ENCODE measurements at places on chromosomes 5 and 9.

- no peak for DNase-seq
Observed at GRCh38 chr5:179164331-179165311, 104.4 kb downstream of the ZNF354C start.

GRCh38 chr9:37028420-37029031 is 5.5 kb downstream of the PAX5 start:
- DNase-seq, result peak; percentile 61

DNA sequence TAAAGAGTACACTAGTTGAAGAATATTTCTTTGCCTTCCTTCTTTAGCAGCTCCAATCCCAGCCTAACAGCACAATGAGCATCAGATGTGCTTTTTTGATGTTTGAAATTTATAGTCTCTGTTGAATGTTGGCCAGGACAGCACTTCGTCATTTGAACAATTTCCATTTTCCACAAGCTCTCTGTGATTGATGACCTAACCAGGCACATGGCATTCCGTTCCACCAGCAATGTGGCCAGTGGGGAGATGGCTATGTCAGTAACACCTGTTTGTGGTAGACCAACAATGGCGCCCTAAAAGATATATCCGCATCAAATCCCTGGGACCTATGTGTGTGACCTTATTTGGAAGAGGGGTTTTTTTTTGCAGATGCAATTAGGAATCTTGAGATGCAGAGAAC is 66.8 kb downstream of the PALM2AKAP2 start:
- DNase-seq, result no peak

- no peak for DNase-seq
Observed at GRCh38 chr5:100615362-100615761, 80.2 kb downstream of the FAM174A start.

GRCh38 chr9:114629563-114630090 is 18.5 kb downstream of the TMEM268 start:
- no peak for DNase-seq

DNA sequence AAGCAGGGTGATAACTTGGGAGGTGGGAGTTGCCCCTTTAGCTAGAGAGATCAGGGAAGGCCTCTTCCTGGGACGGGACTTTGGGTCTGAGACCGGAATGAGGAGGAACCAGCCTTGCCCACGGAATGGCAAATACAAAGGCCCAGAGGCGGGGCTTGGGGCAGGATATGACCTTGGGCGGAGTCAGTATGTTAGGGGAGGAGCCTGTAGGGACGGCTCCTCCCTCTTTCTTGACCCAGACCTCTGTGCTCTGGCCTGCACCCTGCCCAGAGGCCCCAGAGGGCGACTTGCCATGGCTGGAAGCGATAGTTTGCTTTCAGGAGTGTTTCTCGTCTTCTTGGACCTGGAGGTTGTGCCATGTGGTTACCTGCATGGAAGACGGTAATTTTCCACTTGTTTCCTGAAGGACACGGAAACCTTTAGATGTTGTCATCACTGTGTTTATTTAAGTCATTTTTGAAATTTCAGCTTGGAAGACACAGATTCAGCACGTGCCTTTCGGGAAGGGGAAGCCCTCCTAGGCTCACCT is 85.6 kb downstream of the DAB2IP start:
- peak; percentile 80 for DNase-seq

DNA sequence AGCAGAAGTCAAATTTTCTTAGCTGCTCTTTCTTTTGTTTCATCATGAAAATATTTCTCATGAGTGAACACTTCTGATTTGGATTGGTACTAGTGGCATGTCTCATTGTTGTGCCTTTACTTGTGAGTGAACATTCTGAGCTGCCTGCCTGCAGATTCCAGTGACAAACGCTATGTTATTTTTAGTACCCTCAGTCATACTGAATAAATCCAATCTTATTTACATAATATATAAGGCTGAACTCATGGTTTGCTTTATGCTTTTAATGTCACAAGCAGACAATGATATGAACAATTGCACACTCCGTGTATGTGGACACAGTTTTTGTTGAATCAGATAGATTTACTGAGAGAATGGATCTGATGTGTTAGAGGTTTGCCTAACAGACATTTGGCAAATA is 67.8 kb downstream of the ACTBL2 start:
- DNase-seq, result no peak

DNA sequence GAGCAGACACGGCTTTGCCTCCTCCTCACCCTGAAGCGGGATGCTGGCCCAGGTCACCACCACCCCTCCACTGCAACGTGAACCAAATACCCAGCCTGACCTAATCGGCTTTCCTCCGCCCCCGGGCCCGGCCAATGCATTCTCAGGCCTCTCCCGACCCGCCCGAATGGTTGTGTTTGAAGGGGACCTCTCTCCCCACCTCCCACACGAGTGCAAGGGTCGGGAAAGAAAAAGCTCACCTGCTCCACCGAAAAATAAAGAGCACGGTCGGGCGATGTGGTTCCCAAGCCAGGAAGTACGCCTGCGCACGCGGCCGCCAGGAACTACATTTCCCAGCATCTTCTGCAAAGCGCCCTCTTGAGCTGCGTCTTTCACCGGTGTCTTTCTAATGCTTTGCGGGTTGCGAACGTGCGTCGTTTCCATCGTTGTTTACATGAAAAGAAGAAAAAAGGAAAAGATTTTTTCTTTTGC is at the start of gene ZNF883:
ZNF883 (minus strand) TSS at position 282 of the 471 bp plus-strand sequence.
- peak; percentile 59 for DNase-seq

DNA sequence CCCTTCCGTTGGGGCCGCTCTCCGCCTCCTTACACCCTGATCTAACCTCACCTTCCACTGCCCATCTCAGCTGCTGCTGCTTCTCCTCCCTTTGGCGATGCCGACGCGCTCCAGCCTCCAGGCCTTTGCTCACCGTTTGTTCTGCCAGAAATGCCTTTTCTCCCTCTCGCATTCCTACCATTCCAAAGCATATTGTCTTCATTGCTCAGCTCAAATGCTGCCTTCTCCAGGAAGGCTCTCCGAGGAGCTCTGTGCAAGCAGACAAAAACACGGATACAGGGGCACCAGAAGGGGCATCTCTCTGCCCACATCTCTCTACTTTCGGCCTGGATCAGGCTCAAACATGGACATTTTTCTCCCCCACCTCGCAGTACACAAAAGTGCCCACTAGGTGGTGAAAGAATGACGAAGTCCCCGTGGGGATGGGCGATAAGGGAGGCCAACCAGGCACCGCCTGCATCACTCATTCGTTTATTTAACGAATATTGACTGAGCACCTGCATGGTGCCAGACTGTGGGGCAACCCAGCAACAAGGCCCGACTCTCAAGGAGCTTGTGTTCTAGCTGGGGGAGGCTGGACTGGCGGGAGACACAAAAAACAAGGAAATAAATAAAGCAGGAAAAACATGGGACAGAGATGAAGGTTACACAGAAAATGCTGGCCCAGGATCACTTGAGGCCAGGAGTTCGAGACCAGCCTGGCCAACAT is 7.3 kb upstream of the GRHPR start:
- peak; percentile 71 for DNase-seq

- no peak for DNase-seq
Observed at GRCh38 chr5:40041452-40041851, 616.7 kb upstream of the DAB2 start.

DNA sequence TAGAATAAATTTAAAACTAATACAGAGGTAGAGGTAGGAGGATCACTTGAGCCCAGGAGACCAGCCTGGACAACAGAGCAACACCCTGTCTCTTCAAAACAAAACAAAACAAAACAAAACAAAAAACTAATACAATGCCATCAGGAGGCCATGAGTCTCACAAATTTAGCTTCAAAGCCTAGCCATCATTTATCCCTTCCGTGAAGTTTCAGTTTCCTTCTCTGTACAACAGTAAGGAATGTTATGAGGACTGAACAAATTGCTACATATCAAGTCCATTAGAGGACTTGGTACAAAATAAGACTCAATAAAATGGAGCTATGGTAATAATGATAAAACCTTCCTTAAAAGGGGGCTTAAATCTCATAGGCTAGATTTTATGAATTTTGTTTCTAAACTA is 60.8 kb downstream of the MAPKAP1 start:
- DNase-seq, result no peak

DNA sequence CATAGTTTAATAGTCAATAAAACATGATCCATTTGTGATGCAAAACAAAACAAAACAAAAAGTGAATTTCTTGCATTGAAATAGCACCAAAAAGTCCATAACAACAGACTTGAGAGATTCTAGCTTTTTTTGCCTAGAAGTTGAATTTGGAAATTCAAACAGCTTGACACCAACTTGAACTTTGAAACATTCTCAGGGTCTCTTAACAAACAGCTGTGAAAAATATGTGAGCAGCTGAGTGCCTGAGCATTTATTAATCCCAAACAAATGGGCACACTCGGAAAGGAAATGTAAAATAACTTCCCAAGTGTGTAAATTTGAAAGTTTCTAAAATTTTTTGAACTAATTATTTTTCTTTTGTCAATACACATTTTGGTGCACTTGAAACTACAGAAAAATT is 56.0 kb upstream of the HMHB1 start:
- no peak for DNase-seq

GRCh38 chr9:18333157-18333556 is 140.8 kb upstream of the ADAMTSL1 start:
- DNase-seq, result no peak

DNA sequence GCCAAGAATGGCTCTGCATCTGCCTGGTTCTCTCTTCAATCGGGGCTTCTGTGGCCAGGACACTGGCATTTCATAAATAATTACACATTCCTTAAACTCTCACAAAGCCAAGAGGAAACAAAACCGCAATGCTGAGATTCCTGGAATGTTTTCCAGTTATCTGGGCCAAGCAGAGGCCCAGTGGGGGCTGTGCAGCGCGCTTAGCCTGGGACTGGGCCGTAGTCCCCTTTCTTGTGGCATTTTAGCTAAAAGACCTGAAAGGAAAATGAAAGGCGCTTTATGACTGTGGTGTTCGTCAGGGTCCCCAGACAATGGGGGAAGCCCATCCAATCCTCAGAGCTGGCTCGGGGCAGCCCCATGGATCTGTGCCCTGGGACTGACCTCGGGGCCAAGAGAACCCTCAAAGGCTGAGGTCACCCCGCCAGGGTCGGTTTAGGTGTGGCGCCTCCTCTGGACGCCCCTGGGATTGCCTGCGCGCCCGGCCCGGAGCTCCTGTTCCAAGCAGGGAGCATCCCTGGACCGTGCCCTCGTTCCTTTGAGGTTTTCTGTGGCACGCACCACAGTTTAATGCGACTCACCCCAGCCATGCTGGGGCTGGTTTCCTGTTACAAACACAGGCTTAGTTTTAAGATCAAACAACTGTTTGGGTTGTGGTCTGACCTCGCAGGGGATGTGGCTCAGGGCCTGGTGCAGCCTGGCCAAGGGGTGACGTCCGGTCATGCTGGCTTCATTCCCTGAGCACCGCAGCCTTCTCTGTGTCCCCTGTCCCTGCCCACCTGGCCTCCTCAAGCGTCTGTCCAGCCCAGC is 51.5 kb upstream of the NKD2 start:
- DNase-seq, result no peak

GRCh38 chr9:120100595-120100994 is 479.4 kb downstream of the CDK5RAP2 start:
- DNase-seq, result no peak

- DNase-seq, result no peak
Observed at GRCh38 chr5:104702212-104702611, 1139.6 kb upstream of the NUDT12 start.

GRCh38 chr5:143225511-143225910 is 178.0 kb downstream of the NR3C1 start:
- no peak for DNase-seq

- no peak for DNase-seq
Observed at GRCh38 chr9:37706290-37706689, 47.3 kb upstream of the TRMT10B start.

DNA sequence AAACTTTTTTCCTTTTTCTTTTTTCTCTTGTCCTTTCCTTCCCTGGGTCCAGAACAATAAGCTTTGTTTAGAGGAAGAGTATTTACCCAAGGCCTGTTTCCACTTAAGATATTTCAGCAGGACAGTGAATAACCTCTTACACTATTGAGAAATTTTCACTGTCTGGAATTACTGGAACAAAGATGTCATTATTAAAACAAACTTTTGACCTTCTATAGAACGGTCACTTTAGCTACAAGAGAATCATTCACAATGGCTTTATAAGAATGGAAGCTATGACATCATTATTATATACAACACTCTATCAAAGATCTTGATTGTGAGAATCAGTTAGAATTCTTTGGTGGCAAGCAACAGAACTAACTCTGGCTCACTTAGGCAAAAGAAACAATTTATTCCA is 22.0 kb upstream of the ARHGAP26 start:
- no peak for DNase-seq

- no peak for DNase-seq
Observed at GRCh38 chr5:114237766-114238165, 124.1 kb upstream of the KCNN2 start.

- DNase-seq, result no peak
Observed at GRCh38 chr9:105339849-105340248, 95.4 kb downstream of the SLC44A1 start.

DNA sequence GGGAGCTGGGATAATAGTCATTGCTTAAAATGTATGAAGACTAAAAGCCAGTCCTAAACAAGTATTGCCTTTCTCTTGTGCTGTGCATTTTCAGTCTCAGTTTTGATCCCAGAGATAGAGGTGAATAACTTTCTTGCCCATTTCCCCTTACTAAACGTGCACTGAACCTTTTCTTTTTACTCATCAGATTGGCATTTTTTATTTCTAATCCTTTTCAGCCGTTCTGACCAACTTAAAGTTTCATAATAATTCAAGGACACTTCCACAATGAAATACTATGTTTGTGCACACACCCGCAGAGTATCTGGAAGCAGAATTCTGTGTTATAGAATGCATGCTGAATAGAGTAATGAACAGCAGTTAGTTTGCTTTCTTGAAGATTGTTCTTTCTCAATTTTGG is 343.6 kb downstream of the LRRC70 start:
- no peak for DNase-seq

DNA sequence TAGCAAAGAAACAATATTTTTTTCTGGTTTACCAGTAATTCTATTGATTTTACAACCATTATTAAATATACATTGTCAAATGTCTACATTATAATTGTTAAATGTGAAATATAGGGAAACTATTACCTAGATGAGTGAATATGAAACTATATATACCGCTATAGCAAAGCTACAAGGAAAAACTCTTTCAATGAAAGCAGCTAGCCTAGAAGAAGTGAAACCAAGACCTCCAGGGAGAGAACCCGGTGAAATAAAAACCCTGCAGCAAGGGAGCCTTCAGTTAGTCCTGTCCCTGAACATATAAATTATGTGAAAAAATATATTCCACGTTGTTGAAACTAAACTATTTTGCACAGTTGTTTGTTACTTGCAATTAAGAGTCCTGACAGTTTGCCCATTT is 913.1 kb downstream of the EFNA5 start:
- DNase-seq, result no peak

DNA sequence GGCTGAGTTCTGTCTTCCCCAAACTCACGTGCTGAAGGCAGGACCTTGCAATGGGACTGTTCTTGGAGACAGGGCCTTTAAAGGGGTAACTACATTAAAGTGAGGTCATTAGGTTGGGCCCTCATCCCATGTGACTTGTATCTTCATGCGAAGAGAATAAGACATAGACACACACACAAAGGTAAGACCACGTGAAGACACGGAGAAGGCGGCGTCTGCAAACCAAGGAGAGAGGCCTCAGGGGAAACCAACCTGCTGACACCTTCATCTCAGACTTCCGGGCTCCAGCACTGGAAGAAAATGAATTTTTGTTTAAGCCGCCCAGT is 50.7 kb upstream of the KCNMB1 start:
- no peak for DNase-seq

All from pancreas (tissue), 10 donors.